ENCODE measurements at places on chromosomes 16 and 17.

GRCh38 chr16:27353853-27354252 is 40.1 kb downstream of the IL4R start:
- no peak for DNase-seq

DNA sequence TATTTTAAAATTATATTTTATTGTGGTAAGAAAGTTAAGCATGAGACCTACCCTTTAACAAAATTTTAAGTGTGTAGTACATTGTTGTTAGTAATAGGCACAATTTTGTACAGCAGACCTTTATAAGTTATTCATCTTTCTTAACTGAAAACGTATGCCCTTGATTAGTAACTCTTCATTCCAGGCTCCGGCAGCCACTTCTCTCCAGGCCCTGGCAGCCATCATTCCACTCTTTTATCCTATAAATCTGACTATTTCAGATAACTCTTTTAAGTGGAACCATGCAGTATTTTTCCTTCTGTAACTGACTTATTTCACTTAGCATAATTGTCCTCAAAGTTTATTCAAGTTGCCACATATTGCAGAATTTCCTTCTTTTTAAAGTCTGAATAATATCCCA is 348.2 kb downstream of the CDH11 start:
- no peak for DNase-seq

DNA sequence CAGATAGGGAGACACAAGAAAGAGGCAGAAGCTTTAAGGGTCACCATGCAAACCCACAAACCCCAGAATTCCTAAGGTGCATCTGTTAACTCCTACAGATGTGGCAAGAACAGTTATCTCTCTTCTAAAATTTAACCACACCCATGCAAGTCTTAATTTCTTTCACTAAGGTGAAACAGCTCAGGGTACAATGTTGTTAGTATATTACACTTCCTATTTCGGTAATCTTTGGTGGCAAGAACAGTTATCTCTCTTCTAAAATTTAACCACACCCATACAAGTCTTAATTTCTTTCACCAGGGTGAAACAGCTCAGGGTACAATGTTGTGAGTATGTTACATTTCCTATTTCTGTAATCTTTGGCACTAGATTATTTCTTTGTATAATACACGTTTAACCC is 6.6 kb downstream of the CCL23 start:
- no peak for DNase-seq

DNA sequence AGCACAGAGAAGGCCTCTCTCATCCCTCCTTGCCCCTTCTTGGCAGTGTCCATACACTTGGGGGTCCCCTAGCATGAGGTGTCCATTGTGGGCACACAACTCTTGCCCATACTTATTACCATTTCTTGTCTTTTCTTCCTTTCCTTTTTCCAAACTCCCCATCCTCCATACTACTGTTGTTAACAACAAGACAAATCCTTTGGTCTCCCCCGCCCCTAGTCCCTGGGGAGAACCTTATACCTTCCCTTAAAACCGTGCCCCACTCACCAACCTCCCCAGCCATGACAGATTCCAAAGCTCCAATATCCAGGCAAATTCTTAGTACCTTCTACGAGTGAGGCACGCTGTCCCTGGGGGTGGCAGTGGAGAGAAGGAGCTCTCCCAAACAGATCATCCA is 82.9 kb downstream of the GAS7 start:
- no peak for DNase-seq

DNA sequence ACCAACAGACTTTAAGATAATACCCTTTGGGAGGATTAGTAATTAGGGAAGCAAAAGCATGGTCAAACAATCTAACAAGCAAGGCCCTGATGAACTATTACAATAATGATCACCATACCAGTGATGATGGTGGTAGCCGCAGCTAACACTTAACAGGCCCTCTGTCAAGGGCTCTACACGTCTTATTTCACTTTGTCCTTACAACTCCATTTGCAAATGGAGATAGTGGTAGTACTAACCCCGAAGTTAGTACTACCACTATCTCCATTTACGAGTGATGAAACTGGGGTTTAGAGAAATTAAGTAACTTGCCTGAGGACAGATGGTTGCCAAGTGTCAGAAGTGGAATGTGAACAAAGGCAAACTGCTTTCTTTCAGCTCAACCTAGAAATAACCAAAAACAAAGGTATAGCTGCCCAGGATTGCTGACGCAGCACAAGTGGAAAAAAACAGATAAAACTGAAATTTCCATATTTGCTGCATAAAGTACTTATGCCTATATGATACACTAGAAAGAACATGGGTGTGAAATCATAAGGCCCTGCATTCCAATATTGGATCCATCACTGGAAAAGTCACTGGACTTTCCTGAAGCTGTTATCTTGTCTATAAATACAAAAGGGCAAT is 24.6 kb downstream of the CEP112 start:
- no peak for DNase-seq

GRCh38 chr17:77322514-77323412 is 182.0 kb downstream of the SEC14L1 start:
- peak; percentile 92 for DNase-seq

DNA sequence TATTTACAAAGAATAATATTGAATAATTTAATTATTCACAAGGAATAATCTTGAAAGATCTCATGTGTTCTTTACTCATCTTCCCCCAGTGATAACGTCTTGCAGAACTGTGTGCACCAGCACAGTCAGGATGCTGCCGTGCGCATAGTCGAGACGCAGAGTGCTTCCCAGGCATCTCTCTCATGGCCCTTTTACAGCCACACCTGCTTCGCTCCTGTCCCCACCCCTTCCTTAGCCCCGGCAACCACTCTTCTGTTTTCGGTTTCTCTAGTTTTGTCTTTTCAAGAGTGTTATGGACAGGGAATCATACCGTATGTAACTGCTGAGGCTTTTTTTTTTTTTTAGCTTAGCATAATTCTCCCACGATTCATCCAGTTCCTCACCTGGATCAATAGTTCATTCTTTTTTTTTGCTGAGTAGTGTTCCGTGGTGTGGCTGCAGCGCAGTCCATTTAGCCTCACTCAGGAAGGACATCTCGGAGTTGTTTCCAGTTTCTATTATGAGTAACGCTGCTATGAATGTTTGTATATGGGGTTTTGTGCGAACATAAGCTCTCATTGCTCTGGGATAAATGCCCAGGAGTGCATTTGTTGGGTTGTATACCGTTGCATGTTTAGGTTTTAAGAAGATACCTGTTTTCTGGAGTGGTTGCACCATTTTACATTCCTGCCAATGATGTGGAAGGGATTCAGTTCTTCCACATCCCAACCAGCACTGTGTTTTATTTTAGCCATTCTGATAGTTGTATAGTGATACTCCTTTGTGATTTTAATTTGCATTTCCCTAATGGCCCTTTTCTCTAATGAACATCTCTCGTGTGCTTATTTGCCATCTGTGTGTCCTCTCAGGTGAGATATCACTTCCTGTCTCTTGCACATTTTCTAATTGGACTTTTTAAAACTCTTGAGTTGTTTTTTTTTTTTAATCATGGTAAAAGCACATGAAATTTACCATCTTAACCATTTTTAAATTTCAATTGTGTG is 47.6 kb downstream of the SEC14L1 start:
- no peak for DNase-seq

DNA sequence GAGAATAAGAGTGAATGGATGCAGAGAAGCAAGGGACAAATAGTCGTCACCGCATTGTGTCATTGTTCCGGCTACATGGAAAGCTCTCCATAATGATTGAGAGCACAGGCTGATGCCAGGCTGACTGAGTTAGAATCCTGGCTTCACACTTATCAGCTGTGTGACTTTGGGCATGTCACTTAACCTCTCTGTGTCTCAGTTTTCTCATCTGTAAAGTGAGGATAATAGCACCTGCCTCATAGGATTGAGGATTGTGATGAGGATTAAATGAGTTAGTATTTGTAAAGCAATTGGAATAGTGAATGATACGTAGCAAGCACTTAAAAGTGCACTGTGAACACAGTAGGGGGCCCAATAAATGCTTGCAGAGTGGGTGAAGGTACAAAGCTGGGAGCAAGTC is 45.7 kb upstream of the LYRM9 start:
- DNase-seq: no peak

GRCh38 chr16:85316944-85317343 is 204.7 kb upstream of the CIBAR2 start:
- no peak for DNase-seq

- DNase-seq: no peak
These were observed 33.3 kb upstream of the SMPD3 start for GRCh38 chr16:68481636-68482035.

GRCh38 chr16:71303938-71304337 is 14.7 kb upstream of the CMTR2 start:
- DNase-seq: no peak

Data from AG08396 (cell line).